ENCODE measurements at places on chromosomes 4 and X.

DNA sequence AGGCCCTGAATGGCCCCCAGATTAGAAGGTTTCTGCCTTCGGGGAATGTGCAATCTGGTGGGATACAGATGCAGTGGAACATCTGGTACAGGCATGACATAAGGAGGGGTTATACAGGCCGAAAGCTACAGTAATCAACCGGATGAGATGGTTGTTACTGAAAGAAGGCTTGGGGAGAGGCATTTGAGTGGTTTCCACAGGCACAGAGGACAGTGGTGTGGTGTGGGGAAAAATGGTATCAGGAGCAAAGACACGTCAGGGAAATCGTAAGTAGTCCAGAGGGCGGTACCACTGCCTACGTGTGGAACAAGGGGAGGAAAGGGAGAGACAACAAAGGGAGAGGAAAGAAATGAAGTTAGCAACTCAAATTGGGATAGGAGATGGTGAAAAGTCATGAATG, 3.0 kb downstream of the PDLIM3 start:
- ATAC-seq = no peak

GRCh38 chr4:59222221-59222620, 1977.9 kb upstream of the ADGRL3 start:
- no peak for ATAC-seq

DNA sequence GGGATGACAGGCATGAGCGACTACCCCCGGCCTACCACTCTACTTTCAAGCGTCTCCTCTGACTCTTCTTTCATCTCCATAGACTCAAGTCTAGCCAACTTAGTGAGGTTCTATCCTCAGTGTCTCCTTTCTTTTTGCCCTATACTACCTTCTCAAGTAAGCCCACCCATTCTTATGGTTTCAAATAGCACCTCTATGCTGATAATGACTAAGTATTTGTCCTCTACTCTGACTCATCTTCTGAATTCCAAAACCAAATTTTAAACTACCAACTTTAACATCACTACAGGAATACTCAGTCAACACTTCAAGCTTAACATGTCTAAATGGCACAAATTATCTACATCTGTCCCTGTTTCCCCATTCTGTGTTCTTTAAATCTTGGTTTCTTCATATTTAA, 47.8 kb downstream of the ELF2 start:
- ATAC-seq = no peak

DNA sequence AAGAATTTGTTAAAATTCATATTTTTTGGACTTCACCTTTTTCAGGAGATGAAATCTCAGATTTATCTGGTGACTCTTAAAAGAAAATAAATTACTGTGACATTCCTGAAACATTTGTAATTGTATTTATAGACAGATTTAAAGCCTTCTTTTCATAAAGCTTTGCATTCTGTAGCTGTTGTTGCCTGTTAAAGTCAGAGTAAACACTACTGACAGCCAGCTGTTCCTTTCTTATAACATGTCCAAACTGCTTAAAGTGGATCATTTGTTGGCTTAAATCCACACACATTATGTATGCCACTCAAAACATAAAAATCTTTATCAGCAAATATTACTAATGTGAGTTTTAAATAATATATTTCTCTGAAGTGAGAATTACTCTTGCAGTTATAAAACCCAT, 157.5 kb downstream of the TECRL start:
- no peak for ATAC-seq

GRCh38 chr4:169348541-169348940, 77.8 kb upstream of the SH3RF1 start:
- ATAC-seq = no peak

DNA sequence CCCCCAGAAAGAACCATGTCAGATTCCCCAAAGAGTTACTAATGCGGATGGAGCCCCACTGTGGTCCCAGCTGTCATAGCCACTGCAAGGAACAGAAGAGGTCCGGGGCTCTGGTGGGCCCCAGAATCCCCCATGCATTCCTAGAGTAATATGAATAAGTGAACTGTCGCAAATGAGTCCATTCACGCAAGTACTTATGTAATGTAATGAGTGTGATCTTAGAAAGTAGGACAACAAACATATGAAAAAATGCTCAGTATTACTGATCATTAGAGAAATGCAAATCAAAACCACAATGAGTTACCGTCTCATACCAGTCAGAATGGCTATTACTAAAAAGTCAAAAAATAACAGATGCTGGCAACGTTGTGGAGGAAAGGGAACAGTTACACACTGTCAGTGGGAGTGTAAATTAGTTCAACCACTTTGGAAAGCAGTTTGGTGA, 141.5 kb upstream of the RBPJ start:
- ATAC-seq = peak; percentile 66
